ENCODE measurements at places on chromosomes 11 and 22.

DNA sequence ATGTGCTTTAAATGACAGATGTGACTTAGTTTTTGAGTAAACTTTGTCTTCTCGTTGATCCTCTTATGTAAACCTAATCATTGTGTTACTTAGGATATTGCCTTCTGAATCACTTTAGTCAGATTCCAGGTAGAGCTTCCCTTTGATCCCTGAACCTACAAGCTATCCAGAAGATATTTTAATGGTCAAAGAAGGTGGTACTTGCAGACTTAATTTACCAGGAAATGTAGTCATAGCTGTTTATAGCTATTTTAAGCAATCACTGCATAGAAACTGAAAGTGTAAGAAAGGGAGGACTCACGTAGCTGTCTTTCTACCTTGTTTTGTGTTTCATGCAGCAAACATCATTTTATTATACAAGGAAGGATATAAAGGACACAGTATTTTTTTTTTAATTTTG is 189.5 kb downstream of the DDX10 start:
- no peak for DNase-seq

DNA sequence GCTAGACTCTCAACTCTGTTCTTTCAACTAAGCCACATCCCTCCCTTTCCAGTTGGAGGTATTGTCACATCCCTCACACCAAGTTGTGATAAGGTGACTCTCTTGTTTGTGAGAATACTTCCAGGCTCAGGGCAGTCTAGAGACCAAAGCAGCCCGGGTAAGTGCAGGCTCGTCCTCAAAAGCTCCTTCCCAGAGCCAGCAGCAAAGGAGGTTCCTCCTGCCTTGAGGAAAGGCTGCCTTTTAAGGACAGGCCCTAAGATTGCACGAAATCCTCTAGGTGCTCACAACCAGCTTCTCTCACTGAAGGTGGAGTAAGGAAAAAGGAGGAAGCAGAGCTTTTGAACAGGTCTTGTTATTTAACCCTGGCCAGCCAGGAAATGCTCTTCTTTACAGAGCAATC is 53.4 kb downstream of the SMCO4 start:
- no peak for DNase-seq

- DNase-seq: no peak
These were observed 1.1 kb downstream of the SPINDOC start for GRCh38 chr11:63814383-63814736.

DNA sequence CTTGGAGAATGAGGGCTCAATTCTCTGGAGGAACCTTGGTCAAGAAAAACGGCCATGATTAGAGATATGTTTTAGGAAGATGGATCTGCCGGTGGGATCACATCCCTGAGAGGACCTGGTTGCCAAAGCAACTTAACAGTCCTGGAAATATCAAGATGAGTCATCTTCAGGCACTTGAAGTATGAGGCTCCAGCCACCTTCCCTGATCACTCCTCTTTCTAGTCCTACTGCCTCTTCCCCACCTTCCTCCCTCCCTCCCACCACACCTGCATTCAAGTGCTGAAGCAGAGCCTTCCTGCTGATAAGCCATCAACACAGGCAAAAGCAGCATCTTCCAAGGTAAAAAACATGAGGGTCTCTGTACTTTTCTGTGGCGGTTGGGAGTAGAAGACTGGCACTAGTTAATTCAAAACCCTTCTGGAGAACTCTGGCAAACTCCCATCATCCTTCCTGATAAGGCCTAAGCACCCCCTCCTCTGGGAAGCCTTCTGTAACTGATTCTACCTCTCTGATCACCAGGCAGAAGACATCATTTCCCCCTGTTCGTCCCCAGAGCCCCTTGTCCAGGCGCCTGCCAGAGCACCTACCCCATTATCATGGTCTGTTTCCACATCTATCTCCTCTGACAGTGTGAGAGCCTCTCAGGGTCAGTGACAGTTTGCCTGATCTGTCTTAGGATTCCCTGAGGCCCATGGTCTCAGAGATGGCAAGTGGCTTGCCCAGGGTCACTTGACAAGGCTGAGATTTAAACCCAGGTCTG is 79.8 kb downstream of the CLPB start:
- no peak for DNase-seq

GRCh38 chr22:47173535-47174021 is 411.1 kb downstream of the TBC1D22A start:
- DNase-seq: no peak

GRCh38 chr11:32109138-32109537 is 18.3 kb downstream of the RCN1 start:
- no peak for DNase-seq

- no peak for DNase-seq
These were observed 32.1 kb upstream of the TPBGL start for GRCh38 chr11:75208446-75208845.

- DNase-seq: no peak
These were observed 1.3 kb upstream of the ZBTB16 start for GRCh38 chr11:114058026-114058706.

DNA sequence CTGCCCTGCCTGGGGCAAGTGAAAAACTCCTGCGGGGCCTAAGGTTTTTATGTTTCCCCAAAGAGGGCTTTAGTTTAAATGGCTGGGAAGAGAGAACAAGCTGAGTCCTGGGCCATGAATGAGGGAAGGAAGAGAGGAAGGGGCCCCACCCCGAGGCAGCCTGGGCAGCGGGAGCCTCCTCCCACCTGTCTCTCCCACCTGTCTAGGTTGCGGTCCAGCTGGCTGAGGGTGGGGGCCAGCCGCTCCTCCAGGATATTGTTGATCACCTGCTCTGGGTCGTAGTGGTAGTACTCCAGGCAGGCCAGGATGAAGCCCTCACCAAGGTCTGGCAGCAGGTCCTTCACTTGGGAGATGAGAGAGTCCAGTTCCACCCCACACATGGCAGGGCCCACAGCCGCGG is 34.6 kb downstream of the UQCR10 start:
- DNase-seq: no peak

DNA sequence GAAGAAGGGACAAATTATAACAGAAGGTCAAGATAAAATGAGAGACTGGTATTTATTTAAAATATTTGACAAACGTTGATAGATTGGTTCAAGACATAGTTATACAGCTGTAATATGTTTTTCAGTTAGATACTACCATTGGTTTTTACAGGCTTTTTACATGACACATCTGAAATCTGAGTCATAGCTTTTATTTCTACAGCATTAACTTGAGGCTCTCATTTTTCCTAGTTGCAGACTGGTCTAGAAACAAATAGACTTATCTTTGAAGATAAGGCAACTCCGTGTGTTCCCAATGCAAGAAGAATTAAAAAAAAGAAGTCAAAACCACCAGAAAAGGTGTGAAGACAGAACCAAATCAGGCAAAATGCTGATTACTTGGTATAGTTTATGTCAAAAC is 31.3 kb downstream of the CEP57 start:
- no peak for DNase-seq

- DNase-seq: no peak
These were observed 6.7 kb upstream of the CYTH4 start for GRCh38 chr22:37275622-37276021.

DNA sequence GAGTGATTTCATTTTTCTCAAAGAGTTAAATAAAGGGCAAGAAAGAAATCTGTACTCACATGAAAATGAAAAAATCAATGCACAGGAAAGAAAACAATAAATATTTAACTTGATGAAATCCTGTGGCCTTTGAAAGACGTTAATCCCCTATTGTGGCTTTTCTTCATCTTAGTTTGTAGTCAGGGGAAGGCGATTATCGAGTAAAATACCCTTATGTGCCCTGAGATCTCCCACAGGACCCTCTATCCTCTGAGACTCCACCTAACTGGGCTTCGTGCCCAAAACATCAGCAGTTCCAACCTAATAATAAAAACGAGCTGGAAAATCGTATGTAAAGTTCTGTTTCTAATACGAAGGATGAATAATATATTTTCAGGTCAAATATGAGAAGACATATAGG is 208.2 kb upstream of the ZC3H12C start:
- no peak for DNase-seq

DNA sequence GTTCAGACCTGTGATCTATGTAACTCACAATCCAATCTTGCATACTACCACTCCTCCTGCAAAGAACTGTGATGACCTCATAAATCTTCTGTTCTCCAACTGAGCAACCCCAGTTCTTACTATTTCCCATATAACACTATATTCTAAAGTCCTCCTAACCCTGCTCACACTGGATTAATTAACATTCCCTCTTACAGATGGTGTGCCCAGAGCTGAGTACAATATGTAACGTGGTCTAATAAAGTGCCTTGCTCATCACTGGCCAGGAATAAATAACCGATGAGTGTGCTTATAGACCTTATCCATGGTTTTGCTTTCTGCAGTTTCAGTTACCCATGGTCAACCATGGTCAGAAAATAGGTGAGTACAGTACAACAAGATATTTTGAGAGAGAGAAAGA is 28.6 kb downstream of the PRCP start:
- no peak for DNase-seq

DNA sequence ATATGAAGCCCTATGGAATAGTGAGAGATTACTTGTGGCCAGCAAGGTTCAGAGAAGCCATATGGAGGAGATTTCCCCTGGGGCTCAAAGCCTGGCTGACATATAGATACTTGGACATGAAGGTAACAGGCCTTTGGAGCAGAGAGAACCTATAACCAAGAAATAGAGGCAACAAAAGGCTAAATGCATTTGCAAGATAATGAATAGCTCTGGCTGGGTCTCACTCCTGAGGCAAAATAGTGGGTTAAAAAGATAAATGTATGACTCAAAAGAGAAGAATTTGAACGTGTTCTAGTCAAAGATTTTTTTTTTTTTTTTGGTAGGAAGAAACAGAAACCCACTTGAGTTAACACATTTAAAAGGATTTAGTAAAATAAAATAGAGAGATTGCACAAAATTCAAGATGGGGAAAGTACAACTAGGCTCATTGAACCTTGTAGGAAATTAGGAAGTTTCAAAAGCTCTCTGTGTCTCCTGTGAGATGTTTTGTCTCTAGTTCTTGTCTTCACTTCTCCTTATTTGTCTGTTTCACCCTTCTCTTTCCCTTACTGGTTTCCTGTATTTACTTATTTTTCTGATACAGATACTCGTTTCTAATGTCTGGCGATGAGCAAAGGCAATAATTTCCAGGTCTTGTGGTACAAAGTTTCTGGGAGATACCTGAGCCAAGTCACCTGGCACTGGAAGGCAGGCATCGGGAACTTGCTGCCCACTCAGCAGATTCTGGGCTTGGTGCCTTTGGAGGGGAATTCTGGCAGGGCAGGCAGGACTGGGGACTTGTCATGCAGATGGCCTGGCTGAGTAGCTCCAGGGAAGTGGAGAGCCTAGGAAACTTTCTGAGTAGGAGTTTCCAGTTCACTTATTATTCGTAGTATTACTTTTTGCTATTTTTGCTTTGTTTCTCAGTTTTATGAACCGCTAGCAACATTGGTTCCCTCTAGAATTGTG is 49.2 kb upstream of the SESN3 start:
- DNase-seq: no peak

GRCh38 chr11:65516135-65516968 is 8.5 kb upstream of the SCYL1 start:
- DNase-seq: no peak

DNA sequence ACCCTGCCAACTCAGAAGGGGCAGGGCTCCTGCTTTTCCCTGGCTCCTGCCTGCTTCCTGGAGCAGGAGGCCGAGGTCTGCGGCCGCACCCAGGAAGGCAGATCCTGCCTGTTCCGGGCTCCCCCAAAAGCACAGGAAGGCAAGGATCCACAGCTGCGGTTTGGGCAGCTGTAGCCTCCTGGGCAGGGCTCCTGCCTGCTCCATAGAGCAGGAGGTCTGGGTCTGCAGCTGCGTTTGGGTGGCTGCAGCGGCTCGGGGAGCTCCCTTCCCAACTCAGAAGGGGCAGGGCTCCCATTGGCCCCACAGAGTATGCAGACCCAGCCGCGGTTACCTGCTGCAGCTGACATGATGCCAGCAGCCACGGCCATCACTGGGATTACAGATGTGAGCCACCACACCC is 5.5 kb downstream of the UPK2 start:
- DNase-seq: no peak

- DNase-seq: no peak
These were observed 4.0 kb downstream of the OR52K2 start for GRCh38 chr11:4453118-4453517.

DNA sequence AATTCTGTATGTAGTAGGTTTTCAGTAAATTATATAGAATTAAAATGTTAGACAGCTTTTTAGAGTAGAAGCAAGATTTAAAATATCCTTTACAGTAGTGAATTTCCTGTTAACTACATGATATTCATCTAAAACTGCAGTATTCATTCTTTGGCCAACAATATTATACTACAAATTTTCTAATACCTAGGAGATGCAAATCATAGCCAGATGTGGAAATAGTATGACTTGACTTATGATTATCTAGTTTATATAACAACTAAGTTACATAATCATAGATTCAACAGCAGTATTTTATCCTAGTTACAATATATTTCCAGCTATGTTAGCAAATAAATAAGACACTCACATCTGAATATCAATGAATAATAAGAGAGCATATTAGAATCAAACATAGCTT is 163.2 kb downstream of the MSANTD4 start:
- no peak for DNase-seq

DNA sequence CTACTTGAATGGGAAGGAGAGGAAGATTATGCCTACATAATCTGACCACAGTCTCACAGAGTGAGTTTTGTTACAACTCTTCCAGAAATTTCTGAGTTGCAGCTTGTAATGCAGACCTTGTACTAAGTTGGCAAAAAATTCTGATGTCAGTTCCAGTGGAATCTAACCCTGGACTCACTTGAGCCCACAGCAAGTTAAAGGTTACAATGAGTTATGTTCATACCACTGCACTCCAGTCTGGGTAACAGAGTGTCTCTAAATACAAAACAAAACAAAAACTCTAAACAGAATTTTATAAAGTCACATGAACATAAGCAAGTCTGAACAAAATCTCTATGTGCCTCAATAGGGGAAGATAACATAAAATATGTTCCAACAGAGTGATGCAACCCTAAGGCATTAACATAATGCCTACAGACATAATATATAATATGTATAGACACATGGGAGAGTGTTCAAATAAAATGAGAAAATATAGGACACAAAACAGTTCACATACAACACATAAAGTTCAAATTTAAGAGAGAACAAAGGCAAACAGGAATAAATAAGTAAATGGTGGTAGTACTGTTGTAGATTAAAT is 1.1 kb downstream of the GLYAT start:
- DNase-seq: no peak

GRCh38 chr11:65488273-65489034 is 10.4 kb upstream of the MALAT1 start:
- DNase-seq: no peak

GRCh38 chr11:655036-655726 is 18.1 kb downstream of the DRD4 start:
- DNase-seq: no peak

GRCh38 chr11:100740440-100740839 is 53.4 kb downstream of the ARHGAP42 start:
- no peak for DNase-seq

Measured in NCI-H1417 treated with DMSO at 0.1 percent for 48 hours (cell line).